ENCODE measurements at places on chromosomes 3 and 15.

- no peak for DNase-seq
Observed at GRCh38 chr15:79168922-79169456, 78.4 kb upstream of the RASGRF1 start.

GRCh38 chr3:66486202-66486601 lies 14.6 kb downstream of the LRIG1 start:
- no peak for DNase-seq

- no peak for DNase-seq
Observed at GRCh38 chr3:48966367-48966766, 23.7 kb upstream of the P4HTM start.

- DNase-seq, result no peak
Observed at GRCh38 chr3:41064070-41064469, 135.2 kb upstream of the CTNNB1 start.

GRCh38 chr15:35062738-35063099 lies 22.4 kb downstream of the NANOGP8 start:
- DNase-seq, result no peak

GRCh38 chr15:33126559-33127290 lies 67.8 kb downstream of the FMN1 start:
- no peak for DNase-seq

DNA sequence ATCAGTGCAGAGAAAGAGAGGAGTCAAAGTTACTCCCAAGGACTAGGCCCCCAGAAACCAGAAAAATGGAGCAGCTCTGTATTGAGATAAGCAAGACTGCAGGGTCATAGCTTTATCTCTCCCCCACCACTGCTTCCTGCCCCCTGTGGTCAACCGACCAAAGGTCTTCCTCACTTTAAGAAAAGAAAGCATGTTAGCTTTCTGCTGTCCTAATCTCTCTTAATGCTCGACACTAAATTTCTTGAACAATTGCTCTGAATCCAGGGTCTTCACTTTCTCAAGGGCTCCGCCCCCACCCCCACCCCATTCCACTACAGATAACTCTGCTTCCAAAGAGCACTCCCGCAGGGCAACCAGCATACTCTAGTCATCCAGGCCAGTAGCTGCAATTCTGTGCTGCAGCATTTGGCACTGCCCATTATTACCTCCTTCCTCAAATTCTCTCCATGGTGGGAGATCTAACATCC lies 31.9 kb downstream of the TNIK start:
- peak; percentile 18 for DNase-seq

DNA sequence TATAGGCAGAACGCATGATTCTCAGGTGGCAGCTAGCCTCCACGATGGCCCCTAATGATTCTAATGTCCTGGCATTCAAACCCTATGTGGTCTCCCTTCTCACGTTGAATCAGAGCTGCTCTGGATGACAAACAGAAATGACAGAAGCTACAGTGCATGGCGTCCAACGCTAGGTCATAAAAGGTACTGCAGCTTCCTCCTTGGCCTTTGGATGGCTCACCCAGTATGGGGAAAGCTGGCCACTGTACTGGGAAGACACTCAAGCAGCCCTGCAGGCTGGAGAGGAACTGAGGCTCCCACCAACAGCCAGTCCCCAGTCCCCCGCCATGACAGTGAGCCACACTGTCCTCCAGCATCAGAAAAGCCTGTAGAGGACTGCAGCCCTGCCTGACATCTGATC lies 286.3 kb downstream of the FAM43A start:
- DNase-seq, result no peak

- no peak for DNase-seq
Observed at GRCh38 chr3:81743096-81744025, 18.1 kb downstream of the GBE1 start.

DNA sequence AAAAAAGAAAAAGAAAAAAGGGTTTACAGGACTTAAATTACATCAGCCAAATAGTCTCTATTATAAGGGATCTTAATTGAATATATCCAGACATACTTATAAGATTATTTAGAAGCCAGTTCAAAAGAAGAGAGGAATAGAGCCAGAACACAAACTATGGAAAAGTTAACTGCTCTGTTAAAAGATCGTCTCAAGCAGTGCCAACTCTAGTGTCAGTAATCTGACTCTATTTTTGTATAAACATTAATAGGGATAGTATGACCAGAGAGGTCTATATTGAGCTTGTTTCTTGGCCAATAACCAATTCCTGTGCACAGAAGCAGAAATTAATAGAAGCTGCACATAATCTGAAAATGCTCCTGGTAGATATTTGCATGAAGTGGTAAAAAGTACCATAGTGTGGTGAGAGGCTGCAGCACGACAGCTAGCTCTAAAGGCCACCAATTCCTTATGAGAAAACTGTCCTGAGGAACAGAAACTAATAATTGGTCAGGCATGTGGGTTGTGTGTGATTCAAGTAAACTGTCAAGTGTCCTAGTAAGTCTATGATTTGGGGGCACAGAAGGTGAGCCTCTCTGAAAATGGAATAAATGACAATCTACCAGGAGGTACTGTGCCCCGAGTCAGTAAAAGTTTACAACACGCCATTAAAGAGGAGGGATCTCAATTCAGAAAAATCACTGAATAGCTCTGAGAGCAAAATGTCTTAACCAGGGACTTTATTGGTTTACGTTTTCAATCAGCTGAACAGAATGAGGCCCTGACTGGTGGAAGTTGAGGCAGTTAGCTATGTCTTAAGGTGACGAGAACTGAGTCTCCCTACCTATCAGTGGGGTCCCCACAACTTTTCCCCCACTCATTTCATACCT lies 51.5 kb upstream of the NANOGP8 start:
- DNase-seq, result peak; percentile 44

GRCh38 chr3:111509308-111509707 lies 32.7 kb upstream of the CD96 start:
- DNase-seq, result no peak

- no peak for DNase-seq
Observed at GRCh38 chr3:138124706-138125355, 7.4 kb downstream of the A4GNT start.

DNA sequence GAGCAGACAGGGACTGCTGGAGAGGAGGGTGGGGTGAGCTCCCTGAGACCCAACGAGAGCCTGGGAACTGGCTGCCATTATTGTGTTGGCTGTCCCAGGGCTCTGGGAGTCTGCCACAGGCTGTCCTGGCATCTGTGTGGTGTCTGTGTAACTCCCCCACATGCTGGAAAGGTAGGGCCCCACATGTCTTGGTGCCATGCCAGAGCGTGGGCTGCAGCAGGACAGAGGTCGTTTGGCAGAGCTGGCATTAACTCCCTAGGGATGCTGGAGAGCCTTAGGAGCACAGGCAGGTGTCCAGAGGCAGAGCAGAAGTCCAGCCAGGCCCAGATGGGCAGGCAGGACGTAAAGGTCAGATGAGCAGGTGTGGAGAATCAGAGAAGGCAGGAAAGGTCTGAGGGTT lies 9.7 kb downstream of the TIMP4 start:
- DNase-seq, result no peak

DNA sequence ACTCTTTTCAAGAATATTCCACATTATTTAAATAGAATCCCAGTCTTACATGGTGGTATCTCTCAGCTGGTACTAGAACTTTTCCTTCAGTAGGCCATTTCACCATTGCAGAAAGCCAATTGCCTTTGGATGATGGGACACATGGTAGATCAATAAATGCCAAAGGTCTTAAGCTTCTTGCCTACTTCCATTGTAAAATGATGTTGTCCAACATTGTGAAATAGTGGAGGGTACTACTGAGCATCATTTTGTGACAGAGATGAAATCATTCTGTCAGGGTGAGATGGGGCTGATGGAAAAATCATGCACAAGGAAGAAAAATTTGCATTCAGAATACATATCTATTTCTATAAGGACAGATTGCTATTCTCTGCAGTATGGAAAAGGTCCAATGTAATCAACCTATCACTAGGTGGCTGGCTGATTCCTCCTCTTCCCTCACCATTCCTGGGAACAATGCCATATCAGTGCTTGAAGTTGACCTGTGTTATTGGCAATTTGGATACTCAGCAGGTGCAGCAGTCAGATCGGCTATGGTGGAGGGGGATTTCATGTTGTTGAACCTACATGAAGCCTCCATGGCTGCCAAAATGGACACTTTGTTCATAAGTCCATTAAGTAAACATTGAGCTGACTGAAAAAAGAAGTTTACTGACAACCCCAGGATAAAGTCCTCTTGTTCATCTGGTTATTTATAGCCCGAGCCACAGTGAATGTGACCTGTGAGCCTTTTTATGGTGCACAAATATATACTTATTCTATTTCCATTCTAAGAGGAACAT lies 596.9 kb upstream of the ARPP21 start:
- no peak for DNase-seq

GRCh38 chr15:96268442-96269204 lies 61.9 kb upstream of the NR2F2 start:
- DNase-seq, result no peak

GRCh38 chr3:161273589-161274218 lies 52.6 kb downstream of the NMD3 start:
- no peak for DNase-seq

DNA sequence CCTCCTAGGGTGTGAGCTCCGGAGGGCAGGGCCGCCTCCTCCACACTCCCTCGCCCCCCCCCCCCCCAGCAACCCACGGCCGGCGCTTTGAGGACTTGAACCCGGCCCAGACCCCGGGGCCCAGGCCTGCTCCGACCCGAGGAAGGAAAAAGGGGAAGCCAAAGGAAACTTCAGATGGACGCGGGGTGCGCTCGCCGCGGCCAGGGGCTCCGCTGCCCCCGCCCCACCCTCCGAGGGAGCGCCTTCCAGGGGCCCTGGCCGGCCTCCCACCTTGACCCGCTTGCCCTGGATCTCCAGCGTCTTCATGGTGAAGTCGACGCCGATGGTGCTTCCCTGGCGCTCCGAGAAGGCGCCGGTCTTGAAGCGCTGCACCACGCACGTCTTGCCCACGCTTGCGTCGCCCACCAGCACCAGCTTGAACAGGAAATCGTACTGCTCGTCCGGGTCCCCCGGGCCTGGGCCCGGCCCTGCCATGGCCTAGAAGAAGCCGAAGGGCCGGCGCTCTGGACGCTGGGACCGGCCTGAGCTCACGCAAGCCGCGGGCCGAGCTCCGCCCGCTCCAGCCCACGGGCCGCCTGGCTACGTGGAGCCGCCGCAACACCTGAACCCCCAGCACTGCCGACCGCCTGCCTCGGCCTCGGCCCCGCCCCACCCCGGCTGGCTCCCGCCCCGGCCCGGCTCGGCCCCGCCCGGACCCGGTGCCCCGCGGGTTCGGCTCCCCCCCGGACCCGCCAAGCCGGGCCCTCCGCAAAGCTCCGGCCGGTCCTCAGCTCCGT lies 400 bp downstream of the RAB43 start:
- no peak for DNase-seq

DNA sequence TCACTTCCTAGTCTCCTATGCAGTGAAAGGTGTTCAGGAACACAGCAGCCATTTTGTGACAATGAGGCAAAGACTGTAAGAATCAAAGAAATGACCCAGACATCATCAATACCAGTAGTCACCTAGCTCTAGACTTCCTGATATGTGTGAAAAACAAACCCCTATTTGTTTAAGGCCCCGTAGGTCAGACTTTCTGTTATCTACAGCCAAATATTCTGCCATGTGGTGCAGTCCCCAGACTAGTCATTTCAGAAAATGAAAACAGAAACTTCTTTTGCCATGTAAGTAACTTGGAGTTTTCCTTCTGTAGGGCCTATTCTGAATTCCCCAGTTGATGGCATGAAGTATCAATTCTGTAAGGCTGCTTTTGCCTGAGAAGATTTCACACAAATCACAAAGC lies 181.7 kb upstream of the SNTN start:
- no peak for DNase-seq

GRCh38 chr3:186921578-186921977 lies 8.7 kb upstream of the ST6GAL1 start:
- no peak for DNase-seq

DNA sequence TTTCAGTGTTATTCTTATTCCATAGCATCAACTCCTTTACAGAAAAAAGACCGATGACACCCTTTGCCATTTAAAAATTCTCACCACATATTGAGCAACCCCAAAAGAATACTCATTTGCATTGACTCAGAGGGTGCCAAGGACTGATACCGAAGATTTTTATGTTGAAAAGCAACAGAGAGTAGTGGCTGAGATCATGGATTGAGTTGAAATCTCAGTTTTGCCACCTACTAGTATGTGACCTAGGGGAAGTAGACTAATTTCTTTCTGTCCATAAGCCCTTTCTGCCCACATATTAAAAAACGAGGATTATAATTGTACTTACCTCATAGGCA lies 313.9 kb upstream of the SATB1 start:
- no peak for DNase-seq

- DNase-seq, result no peak
Observed at GRCh38 chr15:28786521-28786920, 61.9 kb downstream of the GOLGA6L7 start.

DNA sequence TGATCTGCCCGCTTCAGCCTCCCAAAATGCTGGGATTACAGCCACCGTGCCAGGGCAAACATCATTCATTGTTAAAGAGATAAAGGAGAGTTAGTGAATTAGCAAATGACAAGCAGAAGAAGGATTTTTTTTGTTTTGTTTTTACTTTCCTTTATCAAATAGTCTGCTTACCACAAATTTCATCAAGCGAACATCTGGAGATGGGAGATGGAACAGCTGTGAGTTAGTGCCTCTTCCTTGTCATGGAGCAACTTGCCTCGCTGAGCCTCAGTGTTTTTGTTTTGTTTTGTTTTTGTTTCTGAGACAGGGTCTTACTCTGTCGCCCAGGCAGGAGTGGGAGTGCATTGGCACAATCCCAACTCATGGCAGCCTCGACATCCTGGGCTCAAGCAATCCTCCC lies 15.9 kb downstream of the ZNF860 start:
- DNase-seq, result no peak

DNA sequence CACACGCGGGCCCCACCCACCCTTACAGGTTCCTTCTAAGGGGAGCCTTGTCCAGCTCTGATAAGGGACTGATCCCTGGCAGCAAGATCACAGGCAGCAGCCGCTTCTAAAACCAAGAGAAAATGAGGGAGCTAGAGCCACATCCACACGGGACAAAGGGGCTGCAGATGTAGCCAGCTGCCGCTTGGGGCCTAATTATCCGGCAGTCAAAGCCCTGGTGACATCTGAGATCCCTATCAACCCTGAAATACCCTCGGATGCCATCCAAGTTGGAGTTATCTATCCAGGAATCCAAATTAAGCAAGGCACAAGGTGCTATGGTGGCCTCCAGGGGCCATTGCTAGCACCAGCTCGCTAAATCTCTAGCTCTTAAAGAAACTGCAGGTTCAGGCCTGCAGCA lies 248.3 kb downstream of the VPS13C start:
- no peak for DNase-seq

All from GM10248 (cell line).